ENCODE measurements at places on chromosomes 6 and 20.

DNA sequence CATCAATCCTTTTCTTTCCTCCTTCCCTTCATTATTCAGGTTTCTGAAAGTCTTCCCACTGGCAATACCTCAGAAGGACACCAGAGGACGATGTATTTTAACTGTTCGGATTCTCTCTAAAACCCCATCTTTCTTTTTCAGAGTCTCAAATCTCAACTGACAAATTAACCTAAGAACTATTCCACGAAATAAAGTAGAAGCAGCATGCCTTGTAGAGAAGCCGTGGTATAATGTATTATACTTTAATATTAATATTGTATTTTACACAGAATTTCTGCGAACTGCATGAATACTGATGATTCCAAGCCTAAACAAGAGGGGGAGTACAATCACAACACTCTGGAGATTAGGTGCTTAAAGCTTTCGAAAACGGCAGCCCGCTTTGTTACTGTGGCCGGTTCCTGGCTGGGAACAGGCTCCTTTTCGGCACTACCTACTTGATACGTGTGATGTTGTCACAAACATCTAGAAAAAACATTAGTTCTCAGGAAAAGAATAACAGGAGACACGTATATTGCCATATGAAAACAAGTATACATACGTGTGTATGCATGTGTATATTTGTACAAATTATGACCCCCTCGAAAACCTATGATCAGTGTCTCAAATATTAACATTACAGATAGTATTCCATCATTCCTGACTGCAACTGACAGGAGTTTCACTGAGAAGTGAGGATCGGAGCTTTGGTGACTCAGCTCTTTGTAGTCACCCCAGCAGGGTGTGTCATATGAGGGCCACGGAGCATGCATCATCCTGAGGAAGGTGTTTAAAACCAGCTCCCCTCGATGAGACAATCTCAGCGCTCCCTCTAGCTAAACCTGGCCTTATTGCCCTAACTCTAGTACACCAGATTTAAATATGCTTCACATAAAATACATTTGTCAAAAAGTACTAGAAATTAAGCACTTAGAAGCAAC, 319.7 kb upstream of the TCF21 start:
- DNase-seq = peak; percentile 76

GRCh38 chr6:121222656-121223055, 111.6 kb downstream of the TBC1D32 start:
- DNase-seq = no peak

- no peak for DNase-seq
Observed at GRCh38 chr20:24661255-24661654, 191.8 kb downstream of the SYNDIG1 start.

GRCh38 chr6:170271771-170272314, 19.0 kb downstream of the DLL1 start:
- DNase-seq = no peak

DNA sequence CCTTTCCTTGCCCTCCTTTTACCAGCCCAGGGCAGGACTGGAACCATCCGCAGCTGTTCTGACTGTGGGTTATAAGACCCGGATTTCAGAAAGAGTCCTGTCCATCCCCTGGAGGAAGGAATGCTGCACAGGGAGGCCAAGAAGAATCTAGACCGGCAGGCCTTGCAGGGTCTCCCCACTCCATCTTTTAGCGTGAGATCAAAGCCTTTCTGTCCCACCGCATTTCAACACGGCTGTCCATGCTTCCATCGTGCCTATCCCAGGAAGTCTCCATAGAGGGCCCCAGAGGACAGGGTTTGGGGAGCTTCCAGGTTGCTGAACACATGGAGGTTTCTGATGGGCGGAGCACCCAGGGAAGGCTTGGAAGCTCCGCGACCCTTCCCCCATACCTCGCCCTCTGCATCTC, 79.3 kb upstream of the AGPAT4 start:
- DNase-seq = no peak

DNA sequence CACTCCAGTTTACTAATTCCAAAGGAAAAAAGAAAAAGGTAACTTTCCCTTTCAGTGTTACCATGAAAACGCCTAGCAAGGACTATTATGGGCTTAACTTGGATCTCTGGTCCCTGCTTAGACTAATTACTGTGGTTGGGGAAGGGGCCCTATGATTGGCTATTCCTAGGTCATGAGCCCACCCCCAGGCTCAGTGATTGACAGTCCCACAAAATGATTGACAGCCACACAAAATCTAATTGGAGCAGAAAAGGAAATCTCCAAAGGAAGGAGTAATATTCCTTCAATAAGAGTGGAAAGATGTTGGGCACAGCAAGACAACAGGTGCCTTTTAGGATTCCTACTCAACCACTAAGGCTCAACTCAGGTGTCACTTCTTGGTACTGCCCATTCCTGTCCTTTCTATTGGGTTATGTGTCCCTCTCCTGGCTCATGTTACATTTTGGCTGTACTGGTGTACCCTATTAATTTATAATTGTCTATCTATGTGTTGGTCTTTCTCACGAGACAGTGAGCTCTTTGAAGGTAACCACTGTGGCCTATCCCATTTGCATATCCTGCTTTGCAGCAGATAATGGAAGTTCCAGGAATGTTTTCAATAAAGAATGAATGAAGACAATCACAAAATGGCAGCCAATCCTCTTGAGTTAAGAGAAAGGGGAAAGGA, 5.5 kb upstream of the UTRN start:
- no peak for DNase-seq

GRCh38 chr20:39048000-39048696, 86.0 kb downstream of the DHX35 start:
- DNase-seq = peak; percentile 63

DNA sequence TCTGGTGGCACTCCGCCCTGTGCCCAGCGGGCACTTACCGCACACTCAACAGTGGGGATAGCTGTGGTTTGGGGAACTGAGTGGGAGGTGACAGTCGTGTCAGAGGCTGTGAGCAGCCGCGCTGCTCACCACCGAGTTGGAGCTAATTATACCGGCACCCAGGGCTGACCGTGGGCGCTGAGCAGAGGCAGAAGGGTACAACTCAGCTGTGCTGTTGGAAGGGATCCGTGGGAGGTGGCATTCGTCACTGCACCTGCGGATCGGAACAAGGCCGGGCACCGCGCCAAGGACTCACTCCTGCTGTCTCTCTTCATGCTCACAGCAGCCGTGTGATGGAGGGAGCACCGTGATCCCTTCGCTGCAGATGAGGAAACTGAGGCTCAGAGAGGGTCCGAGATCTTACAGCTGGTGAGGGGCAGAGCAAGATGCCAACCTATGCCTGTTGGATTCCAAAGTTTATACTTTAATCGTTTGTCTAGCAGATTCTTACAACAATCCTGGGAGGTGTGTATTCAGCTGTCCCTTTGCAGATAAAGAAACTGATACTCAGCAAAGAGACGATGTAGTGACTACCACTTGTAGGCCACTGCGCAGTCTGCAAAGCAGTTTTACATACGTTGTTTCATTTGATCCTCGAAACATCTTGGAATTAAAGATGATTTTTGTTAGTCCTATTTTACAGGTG, 713 bp upstream of the ELMO2 start:
- peak; percentile 15 for DNase-seq

GRCh38 chr6:113077794-113078193, 730.7 kb downstream of the RFPL4B start:
- DNase-seq = no peak

- no peak for DNase-seq
Observed at GRCh38 chr6:107121964-107122495, 6.7 kb upstream of the BEND3 start.

DNA sequence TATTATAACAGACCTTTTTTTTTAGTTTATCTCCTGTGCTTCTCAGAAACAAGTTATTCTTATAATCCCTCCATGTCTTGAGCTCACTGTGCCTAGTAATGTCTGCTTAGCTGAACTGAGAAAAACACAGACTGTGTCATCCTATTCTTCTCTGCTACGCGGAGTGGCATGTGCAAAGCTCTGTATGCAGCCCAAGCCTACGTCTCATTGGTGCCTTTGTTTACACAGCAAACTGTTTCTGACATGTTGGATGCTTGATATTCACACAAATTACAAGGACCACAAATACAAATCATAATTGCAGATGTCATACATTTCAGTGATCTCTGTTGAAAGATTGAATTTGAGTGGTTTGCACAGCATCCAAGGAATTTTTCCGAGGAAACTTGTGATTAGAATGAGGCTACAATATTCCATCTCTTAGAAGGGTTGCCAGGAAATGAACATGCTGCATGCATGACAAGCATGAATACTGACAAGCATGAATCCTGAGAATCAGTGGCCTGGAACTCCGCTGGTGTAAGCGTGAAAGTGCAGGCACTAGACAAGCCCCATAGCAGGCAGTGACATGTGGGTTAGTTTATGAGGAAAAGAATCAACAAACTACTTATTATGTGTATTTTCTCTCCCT, 128.4 kb upstream of the SGK1 start:
- no peak for DNase-seq

GRCh38 chr6:125959041-125959440, 2.5 kb downstream of the HINT3 start:
- no peak for DNase-seq

GRCh38 chr6:80607811-80608391, 501.4 kb downstream of the BCKDHB start:
- peak; percentile 45 for DNase-seq

- no peak for DNase-seq
Observed at GRCh38 chr20:42441196-42441863, 748.4 kb downstream of the PTPRT start.

GRCh38 chr6:39587080-39587479, 138.1 kb downstream of the KIF6 start:
- no peak for DNase-seq

GRCh38 chr20:58402305-58402704, 13.3 kb downstream of the VAPB start:
- no peak for DNase-seq

GRCh38 chr6:149134511-149134933, 183.0 kb upstream of the TAB2 start:
- DNase-seq = no peak

DNA sequence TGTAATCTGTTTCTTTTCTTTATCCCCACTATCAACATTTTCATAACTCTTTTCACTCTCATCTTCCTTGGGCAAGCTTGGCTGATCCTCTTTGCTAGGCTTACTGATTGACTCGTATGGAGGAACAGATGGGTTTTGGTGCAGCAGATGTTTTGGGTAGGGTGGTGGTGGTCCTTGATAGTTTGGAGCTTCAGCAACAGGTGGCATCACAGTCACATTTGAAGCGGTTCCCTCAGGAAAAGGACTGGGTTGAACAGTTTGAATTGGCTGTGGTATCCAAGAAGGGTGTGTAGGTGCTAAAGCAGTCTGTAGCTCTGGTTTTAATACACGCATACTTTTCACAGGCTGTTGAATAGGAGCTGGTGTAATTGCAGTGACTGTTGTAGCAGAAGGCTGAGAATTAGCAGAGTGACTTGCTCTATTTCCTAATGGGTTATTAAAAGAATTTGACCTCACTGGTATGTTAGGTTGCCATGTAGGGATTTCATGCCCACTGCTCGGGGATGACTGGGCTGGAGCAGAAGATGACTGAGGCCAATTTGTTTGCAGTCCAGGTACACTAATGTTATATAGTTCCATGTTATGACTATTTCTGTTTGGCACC, 34.5 kb downstream of the LATS1 start:
- no peak for DNase-seq

DNA sequence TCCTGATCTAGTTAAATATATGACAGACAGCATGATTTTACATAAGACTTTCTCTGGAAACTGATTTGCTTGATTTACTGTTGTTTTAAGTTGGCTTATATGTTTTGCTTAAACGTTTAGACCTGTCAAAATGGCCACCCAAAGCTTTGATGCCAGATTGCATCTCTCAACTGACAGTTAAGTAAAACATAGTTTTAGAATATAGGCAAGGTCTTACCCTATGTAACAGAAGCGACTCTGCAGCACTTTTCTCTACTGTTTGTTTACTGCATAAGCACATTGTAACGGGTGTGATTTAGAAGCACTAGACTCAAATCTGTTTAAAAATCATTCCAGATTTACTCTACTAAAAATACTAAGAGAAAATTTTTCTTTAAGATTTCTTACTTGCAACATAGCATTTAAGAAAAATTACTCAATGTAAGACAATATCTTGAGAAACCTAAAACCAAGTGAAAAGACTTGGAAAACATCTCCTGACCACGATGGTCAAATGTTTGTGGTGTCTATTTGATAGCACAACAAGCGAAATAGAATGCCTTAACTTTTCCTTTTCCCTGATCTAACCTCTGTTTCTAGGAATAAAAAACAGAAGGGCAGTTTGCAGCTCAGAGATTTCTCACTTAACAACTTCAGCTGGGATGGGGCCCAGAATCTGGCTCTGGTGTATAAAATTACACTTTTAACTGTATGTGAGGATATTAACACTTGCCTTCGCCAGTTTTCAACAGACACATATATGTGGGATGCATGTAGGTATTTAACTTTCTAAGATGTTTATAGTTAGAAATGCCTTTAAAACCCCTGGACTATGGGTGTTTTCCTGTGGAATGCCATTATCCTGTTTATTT, 47.4 kb downstream of the AIG1 start:
- DNase-seq = no peak

DNA sequence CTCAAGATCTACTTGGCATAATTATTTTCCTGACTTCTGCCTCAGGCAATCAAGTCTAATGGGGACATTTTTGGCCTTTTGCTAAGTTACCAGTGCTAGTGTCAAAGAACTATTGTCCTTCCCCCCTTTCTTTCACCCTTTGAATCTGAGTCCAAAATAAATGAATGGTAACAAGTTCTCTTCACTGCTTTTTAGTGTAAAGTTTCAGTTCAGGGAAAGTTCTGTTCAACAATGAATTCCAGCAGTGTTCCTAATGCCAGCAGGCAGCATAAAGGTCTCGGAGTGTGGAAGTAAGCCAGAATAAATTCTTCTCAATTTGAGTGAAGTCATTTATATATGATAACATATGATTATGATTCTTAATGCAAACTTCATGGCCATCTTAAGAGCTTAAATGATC, 20.8 kb upstream of the TSPYL1 start:
- no peak for DNase-seq

- no peak for DNase-seq
Observed at GRCh38 chr6:36323062-36323461, 13.6 kb downstream of the BNIP5 start.

GRCh38 chr20:5786930-5787795, 37.0 kb downstream of the SHLD1 start:
- DNase-seq = no peak

GRCh38 chr6:7978736-7979135, 68.1 kb upstream of the TXNDC5 start:
- peak; percentile 49 for DNase-seq

- DNase-seq = no peak
Observed at GRCh38 chr6:39231521-39232243, 2.4 kb upstream of the KCNK5 start.

Data from H4 (cell line).